ENCODE measurements at places on chromosomes 13 and 19. TPM values are rescaled to one million over a fixed set of nuclear protein-coding genes. Genes with fewer than 3 reads are reported as not detected.

- no peak for DNase-seq
Observed at GRCh38 chr13:39998166-39998565, 342.7 kb downstream of the COG6 start.

DNA sequence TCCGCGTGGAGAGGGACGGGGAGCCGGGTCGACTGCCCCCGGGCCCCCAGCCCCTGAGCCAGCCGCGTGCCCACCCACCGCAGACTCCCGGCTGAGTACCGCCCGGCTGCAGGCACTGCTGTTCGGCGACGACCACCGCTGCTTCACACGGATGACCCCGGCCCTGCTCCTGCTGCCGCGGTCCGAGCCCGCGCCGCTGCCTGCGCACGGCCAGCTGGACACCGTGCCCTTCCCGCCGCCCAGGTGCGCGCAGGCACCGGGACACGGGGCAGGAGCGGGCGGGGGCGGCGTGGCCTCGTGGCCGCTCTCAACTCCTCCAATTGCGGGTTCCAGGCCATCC, 1.6 kb downstream of the AMH start:
- DNase-seq, result no peak

DNA sequence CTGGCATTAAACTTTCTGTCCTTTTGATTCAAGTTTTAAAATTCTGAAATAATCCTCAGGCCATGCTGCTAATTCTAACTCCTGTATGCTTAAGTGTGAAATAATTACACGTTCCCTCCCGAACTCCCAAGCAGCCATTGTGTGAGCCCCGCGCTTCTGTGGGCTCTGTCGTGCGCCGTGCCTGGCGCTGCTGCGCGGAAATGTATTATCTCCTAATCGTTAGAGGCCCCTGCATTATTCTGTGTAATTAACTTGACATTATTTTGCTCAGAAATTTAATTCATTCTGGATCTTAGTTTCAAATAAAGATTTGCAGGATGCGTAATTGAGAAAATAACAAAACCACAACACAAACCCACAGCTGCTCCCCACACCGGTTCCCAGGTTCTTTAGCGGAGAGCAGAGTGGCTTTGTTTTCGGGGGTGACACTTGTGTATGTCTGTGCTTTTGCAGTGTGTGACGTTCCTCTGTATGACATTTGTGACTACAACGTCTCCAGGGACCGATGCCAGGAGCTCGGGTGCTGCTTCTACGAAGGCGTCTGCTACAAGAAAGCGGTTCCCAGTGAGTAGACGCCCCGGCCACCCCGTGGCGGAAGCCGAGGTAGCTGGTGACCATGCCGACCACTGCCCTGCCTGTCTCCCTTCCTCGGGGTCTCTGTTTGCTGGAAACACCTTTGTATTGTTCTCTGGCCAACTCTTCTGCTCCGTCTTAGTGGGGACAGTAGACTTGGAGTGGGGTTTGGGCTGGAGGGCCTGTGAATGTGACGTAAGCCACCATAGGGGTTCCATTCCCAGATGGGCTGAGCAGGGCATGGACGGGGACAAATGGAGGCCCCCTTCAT, 7.5 kb downstream of the TEX29 start:
- no peak for DNase-seq

GRCh38 chr13:109002934-109003333, 373.5 kb downstream of the MYO16 start:
- DNase-seq, result no peak

KPNA3 gene
- 42.7 TPM for total RNA-seq

SARS2 gene
- total RNA-seq, result 26.6 TPM

GRCh38 chr13:97339019-97339987, 94.7 kb upstream of the RAP2A start:
- no peak for DNase-seq

ATXN8OS gene
- not detected for total RNA-seq

DNA sequence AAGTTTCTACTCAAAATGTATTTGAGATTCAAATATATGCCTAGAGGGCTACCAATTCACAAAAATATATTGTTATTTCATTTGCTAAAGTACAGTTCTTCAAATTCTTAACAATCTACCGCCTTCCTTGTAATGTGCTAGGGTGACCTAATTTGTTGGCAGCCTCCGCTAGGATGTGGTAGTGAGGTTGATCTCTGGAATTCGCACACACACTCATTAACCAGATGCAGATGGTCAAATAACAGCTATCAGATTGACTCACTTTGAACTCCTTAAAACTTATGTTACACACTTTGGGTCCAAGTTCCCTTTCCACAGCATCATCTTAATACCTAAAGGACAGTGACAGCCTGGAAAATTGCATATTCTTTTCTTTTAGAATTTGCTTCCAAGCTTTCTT, 367.3 kb downstream of the DCT start:
- DNase-seq, result no peak

DNA sequence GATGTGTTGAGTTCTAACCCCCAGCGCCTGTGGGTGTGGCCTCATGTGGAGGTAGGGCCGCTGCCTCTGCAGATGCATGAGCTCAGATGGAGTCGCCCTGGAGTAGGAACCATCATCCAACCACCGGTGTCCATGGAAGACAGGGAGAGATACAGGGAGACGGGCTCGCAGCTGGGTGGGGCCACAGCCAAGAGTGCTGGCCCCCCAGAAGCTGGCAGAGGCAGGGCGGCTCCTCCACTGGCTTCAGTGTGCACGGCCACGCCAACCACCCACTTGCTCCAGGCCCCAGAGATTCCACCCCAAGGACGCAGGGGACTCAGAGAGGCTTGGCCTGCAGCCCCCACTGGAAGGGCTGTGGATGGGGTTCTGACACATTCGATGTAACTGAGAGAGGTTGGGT, 5.4 kb upstream of the MCF2L start:
- DNase-seq, result no peak

KIR2DL1 gene
- total RNA-seq, result not detected

DNA sequence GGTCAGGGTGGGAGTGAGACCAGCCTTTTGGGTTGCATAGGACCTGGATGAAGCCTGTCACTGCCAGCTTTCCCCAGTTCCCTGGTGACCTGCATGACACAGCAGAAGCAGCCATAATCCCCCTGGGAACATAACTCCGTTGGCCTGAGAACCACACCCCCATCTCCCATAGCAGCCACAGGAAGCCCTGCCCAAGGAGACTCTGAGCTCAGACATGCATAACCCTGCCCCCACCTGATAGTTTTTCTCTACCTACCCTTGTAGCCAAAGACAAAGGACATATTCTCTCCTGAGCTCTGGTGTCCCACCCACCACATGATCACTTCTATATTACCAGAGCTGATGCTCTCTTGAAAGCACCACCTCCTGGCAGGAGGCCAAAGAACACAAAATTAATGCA, 413.5 kb upstream of the HTR2A start:
- DNase-seq, result no peak

DNA sequence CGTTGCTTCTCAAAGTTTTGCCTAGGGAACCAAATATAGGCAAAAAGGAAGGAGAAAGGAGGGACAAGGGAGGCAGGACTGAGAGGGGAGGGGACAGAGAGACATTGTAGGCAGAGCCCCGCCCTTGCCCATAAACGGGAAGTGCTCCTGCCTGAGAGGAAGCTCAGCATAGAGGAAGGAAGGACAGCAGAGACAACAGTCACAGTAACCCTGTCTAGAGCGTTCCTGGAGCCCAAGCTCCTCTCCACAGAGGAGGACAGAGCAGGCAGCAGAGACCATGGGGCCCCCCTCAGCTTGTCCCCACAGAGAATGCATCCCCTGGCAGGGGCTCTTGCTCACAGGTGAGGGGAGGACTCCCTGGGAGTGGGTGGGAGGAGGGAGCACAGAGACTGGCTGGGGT, at the start of gene CEACAM21:
CEACAM21 (plus strand) TSS at position 169 of the 400 bp plus-strand sequence; CDS start at position 278, 109 bp downstream.
- no peak for DNase-seq

FGF9 gene
- not detected for total RNA-seq

HPN gene
- not detected for total RNA-seq

- no peak for DNase-seq
Observed at GRCh38 chr19:2199215-2199614, 35.5 kb downstream of the DOT1L start.

GRCh38 chr19:6693056-6693471, 23.1 kb upstream of the TNFSF14 start:
- no peak for DNase-seq

SLITRK1 gene
- not detected for total RNA-seq

DNA sequence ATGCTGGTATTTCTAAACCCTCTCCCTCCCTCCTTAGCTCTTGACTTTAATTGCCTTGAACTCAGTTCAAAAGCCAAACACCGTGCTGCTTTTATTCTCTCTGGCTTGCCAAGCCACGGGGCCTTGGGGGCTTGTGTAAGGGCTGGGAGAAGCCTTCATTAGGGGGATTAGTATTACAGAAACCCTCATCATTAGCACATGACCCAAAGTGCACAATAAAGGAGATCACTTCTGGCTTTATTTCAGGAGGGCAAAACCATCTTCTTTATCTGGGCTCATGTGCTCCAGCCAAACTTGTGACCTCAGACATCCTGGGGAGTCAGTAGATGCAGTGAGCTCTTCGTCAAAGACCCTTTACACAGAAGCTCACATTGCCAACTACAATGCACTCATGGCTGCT, at the start of gene DCT:
DCT (minus strand) TSS at position 67 of the 400 bp plus-strand sequence. CDS start 427 bp downstream, outside the sequence.
- no peak for DNase-seq
